C1 segment of cervical spinal cord (tissue), 14 donors: ENCODE measurements at places on chromosomes 16 and 17.
A peak's percentile ranks its signal among the peaks of the same experiment; 100 is the strongest.

DNA sequence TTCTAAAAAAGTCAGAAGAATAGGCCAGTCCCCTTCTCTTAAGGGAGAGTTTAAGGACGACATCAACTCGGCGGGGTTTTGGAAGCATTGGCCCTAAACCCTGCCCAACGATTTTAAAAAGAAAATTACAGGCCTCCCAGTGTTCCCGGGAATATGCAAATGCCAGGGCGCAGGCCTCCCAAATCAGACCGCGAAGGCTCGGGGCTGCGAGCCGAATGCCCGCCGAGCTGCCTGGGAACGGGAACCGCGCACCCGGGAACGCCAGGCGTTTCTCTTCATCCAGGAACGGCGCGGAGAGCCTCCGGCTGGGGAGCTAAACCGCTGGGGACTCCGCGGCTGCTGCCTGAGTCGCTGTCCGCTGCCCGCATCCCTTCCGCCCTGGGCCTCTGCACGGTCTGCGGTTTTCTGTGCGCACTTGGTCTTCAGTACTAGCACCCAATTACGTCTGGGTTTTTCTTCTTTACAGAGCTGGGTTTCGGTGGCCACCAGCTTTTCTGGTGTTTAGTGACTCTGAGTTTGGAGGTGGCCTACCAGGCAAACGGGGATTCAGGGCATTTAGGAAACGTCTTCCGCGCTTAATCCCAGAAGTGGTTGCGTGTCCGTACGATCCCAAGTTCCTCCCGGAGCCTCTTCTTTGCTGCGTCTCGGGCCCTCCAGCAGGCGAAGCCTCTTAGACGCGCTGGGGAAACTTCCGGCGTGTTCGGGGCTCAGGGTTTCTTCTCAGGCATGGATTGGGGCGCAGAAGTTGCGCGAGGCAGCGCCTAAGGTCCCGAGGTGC is 5.7 kb downstream of the IRX5 start:
- DNase-seq: no peak

DNA sequence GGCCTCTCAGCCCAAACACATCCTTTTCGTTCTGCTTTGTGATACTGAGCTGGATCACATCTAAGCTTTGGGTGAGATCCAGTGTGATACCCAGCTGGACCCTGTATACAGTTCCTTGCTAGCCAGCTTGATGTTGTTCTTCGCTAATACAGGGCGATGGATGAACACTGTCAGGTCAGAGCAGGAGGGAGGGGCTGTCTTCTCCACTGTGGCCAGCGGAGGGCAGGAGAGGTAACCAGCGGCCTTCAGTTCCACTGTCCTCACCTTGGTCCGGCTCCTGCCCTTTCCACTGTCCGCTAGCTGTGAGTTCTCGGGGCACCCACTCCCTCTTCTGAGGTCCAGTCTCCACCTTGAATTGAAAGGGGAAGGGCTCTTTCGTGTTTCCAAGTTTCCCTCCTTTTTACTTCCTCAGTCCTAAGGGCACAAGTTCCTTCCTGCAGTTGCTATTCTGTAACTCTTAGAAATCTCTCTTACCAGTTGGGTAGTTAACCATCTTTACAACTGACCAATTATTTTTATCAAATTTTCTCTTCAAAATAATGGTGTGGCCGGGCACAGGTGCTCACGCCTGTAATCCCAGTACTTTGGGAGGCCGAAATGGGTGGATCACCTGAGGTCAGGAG is 3.0 kb upstream of the ZNF213 start:
- DNase-seq: no peak

DNA sequence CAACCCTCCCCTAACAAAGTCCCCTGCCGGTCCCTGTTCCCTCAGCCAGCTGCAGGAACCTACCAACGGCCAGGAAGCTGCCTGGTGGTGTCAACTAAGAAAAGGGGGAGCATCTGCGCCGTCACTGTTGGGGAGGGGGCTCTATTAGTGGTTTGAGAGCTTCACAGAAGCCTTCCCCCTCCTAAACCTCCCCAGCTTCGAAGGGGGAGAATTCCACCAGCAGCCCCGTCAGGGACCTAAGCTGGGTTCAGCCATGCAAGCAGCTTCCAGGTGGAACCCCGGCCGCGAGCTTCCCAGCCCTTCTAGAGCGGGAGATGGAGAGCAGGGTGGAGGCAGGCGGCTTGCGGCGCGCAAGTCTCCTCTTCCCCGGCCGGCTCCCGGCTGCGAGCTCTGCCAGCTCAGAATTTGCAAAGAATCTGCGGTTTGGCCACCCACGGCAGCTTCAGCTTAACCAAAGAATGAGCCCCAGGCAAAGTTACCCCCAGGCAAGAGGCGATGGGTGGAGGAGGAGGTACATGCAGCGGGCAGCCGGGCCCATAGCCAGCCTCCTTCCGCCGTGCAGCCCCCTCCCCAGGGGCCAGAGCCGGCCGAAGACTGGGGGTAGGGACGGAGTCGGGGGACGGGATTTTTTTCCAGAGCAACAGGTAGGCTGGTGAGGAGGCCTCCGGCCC is 33.7 kb downstream of the DDX19A start:
- no peak for DNase-seq

DNA sequence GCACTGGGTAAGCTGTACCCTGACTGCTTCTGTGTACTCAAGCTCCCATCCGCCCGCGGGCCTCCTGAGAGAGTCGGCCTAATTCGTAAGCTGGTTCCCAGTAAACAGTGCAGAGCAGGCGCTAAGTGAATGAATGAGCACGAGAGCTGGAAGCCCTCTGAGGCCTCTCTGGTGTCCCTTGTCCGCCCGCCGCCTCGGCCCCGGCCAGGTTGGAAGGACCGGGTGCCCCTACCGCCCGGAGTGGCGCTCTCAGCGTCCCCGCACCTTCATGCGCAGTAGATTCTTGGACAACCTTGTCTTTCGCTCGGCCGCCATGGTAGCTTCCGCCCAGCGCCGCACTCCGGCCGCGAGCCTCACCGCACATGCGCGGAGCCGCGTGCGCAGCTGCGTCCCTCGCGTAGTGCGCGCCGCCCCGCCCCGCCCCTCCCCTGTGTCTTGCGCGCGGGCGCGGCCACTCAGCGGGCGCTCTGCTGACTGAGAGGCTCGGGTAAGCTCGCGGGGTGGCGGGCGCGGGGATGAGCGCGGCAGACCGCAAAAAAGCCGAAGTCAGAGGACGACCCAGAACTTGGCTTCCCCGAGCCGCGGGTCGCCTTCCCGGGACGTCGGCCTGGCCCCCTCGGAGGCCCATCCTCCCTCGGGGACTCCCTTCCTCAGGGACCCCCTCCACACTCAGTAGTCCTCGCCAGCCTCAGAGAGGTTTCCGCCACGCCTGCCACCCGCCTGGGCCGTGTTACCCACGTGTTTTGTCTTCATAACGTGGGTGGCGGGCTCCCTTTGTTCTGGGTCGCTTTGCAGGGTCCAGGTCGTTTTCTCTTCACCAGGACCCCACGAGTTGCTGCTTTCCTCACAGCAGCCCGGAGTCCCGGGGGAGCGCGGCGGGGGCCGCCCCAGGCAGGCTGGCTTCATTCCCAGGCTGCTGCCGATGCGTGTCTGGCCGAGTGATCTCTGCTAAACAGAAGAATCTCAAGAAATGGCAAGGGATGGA is at the start of gene MPHOSPH6:
TSS of gene MPHOSPH6 (minus strand) at position 364 of the 985 bp plus-strand sequence. CDS start at position 315, 49 bp downstream.
- peak; percentile 66 for DNase-seq

DNA sequence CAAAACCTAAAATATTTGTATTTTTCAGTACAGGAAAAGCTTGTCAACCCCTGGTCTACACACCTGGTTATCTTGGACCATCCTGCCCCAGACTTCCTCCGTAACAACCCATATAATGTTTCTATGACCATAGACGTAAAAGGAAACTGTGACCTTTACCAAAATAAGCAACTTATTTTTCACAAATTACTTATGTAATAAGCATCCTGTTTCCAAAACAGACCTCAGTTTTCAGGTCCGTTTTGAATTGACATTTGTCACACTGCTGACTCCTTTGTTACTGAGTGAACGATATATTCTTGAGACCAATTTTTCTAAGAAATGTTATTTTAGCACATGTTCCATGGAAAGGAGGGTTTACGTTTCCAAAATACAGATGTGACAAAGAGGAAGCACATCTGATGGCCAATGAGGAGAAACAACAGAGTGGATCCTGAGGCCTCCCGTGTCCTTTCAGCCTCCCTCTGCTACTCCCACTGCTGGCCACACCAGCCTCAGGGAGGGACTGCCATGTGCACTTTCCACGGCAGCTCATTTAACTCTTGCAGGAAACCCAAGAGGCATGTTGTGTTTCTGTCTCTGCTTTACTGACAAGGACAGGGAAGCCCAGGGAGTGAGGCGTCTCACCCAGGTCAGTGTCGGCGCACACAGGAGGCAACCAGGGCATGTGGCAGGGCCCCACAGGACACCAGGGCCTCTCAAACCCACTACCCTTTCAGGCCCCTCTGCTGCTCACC is 20.1 kb upstream of the ALDH3A1 start:
- DNase-seq: no peak

DNA sequence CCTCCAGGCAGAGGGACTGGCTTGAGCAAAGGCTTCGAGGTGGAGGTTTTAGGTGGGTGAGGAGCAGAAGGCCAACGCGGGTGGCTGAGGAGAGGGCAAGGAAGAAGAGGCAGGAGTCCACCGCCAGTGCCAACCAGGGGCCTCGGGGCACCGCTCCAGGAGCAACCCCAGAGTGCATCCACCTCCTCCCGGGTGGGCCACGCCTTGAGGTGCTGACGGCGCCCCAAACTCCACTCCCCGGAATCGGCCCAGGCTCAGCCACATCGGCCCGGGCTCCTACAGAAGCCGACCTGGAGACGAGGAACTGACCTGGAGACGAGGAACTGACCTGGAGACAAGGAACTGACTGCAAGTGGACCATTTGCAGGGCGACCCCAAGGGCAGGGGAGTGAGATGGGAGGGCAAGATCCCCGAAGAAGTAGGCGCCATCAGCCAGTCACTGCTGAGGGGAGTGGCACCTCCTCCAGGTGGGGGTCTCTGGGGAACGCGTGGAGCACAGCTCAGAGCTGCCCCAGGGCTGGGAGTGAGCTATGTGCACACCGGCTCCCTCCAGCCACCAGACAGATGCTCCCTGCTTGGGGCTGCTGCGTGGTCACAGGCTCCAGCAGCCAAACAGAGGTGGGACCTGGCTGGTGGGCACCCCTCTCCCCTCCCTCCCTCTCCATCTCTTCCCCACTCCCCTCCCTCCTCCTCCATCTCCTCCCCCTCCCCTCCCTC is 29.2 kb upstream of the CBFA2T3 start:
- DNase-seq: no peak

DNA sequence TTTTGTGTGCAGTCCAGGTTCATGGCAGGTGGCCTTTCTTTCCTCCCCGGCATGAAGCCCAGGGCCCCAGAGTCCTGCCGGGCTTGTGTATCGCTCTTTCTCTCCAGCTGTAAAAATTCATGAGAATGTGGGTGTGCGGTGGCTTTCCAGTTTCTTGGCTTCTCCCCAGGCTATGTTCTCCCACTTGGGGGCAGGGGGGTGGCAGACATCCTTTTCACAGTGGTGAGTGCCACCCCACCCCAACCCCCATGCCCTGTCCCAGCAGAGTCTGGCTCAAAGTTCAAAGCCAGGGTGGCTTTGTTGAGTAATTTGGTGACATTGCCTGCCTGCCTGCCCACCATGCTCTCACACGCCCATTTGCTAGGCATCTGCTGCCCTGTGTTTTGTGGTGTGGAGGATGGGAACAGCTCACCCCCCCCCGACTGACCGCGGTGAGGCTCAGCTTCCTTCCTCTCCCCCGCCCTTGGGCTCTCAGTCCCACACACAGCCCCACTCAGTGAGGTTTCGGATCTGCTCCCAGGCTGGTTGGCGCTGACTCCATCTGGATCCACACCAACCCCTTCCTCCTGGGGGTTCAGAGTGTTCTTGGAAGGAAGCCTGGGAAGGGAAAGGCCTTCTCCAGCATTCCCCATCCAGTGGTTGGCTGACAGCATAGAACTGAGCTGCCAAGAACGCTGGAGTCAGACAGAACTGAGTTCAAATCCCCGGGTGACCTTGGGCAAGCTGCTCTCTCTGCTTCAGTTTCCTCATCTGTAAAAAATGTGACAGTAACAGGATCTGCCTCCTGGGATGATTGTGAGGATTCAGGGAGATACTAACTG is 36.0 kb downstream of the CHD9 start:
- peak; percentile 32 for DNase-seq

DNA sequence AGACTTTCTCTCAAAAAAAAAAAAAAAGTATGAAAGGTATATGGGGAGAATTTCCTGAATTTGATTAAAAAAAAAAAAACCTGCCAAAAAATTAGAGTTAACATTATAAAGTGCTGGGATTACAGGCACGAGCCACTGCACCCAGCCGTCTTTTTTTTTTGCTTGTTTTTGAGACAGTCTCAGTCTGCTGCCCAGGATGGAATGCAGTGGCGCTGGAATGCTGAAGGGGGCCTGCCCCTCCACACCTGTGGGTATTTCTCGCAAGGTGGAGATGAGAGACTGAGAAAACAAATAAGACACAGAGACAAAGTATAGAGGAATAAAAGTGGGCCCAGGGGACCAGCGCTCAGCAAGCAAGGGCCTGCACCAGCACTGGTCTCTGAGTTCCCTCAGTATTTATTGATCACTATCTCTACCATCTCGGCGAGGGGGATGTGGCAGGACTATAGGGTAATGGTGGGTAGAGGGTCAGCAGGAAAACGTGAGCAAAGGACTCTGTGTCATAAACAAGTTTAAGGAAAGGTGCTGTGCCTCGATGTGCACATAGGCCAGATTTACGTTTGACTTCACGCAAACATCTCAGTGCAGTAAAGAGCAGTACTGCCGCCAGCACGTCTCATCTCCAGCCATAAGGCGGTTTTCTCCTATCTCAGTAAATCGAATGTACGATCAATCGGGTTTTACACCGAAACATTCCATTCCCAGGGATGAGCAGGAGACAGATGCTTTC is 117.2 kb downstream of the GOSR1 start:
- DNase-seq: no peak

DNA sequence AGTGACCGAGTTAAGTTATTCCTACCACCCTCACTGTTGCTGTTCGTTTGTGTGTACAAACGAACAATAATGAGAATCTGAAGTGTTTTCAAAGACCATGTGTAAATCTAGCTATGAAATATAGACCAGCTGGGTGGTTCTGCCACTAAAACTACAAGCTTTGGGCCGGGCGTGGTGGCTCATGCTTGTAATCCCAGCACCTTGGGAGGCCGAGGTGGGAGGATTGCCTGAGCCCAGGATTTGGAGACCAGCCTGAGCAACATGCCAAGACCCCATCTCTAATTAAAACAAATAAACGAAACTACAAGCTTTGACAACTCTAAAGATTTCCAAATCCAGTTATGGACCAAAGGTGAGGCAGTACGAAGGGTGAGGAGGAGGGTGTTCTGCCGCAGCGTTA is 973 bp downstream of the RECQL5 start:
- no peak for DNase-seq

GRCh38 chr16:27972500-27972899 is 91.0 kb downstream of the GSG1L start:
- DNase-seq: no peak
